ENCODE measurements at places on chromosomes 5 and 9.
A peak's percentile ranks its signal among the peaks of the same experiment; 100 is the strongest.

GRCh38 chr5:99398976-99399375, 470.2 kb upstream of the CHD1 start:
- no peak for DNase-seq

DNA sequence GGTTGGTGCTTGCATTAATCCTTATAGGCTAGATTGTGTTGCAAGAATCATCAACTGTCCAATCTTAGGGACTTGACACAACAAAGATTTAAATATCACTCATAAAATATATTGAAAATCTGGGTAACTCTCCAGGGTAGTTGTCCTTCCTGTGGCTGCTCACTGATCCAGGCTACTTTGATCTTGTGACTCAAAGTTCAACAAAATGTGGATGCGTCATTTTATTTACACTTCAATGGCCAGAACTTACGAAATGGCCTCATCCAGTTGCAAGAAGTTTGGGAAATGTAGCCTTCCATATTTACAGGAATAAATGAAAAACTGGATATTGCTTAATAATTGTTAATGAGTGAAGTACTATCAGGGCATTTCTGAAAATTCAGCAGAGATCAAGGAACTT, 235.5 kb upstream of the ACTBL2 start:
- no peak for DNase-seq

GRCh38 chr9:12775679-12776512, 1.1 kb downstream of the LURAP1L start:
- no peak for DNase-seq

GRCh38 chr9:20528253-20528652, 94.0 kb downstream of the MLLT3 start:
- no peak for DNase-seq

DNA sequence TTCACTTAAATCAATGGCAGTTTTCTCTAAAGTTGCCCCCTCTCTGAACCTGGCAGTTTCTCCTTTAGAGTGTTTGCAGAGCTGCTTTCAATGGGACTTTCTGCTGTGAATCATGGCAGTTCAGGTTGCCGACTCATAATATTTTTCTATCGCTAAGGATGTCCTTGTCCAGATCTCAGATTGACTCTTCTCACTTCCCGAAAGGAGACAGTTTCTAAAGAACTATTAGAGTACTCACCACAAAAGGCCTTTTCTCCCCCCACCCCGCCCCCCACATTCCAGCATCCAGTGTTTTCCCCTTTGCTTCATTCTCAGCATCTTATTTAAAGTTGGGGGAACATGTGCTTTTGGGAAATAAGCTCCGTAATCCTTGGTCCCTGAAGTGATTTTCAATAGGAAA, 443.5 kb upstream of the KLF4 start:
- peak; percentile 23 for DNase-seq

DNA sequence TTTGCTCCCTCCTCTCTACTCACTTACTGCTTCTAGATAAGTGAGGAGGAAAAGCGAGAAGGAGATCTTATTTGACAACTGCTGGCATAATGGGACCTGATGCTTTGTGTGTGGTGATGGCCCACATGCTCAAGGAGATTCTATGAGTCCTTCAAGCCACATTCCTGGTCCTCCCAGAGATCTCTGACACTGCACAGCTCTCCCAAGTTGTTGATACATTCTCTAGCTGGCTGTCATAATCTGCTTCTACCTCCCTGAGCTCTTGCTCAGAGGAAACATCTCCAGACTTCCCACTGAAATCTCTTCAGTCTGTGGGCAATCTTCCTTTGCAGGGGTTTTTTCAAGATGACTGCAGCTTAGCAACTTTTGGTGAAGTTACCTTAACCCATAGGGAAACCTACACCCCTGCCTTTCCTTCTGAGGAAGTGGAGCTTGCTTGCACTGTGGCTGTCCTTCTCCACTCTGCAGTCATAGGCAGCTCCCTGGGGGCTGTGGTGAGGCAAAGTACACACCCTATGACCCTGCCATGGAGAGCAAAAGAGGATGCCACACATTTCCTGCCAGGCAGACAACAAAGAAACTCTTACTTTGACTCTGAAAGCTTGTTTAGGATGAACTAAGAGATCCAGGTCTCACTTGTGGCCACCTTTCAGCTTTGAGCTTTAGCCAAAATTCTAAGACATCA, 163.8 kb downstream of the TMEM38B start:
- no peak for DNase-seq
